ENCODE measurements at places on chromosomes 3 and 15.

- DNase-seq, result no peak
Observed at GRCh38 chr15:28049581-28049980, 49.5 kb downstream of the OCA2 start.

- no peak for DNase-seq
Observed at GRCh38 chr15:61629269-61629668, 400.2 kb upstream of the RORA start.

- DNase-seq, result no peak
Observed at GRCh38 chr3:71517271-71517791, 66.2 kb downstream of the FOXP1 start.

DNA sequence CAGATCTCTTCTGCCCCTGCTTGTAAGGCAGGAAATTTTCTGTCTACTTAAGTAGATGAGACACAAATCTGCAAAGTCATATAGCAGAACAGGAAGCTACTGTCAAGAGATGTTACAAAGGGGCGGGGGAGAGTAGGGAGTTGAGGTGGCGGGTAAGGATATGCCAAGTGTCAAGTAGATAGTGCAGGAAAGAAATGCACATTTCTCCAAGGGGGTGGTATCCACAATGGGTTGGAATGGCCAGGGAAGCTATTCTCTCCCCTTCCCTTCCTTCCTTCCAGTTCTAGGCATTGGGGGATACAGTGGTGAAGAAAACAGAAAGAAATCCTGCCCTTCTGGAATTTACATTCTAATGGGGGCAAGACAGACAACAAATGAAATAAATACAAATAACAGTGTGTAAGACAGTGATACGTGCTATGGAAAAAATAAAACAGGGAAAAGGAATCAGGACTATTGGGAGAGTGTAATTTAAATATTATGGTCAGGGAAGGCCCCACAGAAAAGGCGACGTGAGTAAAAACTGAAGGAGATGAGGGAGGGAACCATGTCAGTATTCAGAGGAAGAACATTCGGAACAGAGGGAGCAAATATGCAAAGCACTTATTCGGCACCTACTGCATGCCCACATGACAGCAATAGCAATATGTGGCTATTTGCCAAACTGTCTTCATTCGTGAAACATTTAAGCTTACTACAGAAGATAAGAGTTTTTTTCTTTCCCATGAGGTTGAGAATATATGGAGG is 42.8 kb upstream of the RNU6-1 start:
- no peak for DNase-seq

GRCh38 chr3:185927501-185928200 is 10.2 kb downstream of the TRA2B start:
- no peak for DNase-seq

DNA sequence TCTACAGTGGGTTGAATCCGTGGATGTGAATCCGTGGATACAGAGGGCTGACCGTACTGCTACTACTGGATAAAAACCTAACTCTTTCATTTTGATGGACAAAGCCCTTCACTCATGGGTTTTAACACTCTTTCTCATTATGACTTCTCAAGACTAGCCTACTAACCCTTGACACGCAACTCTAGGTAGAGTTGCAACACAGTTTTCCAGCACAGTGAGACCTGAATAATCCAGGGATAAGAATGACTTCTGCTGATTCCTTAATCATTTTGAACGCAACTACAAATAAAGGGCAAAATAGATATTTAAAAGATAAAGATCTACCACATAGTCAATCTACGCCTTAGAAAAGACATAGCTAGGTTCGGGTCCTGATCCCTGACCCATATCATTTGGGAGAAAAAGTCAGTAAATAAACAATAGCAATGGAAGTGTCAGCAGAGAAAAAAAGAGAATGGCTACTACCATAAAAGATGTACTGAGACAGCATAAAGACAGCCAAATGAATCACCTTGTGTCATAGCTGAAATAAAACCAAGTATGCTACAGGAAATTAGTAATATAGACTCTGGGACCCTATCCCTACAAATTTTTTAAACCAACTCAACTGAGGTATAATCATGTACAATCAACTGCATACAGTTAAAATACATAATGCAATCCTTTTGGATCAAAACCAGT is 87.6 kb downstream of the DPH6 start:
- no peak for DNase-seq

All from thyroid gland (tissue), 4 donors.